ENCODE measurements at places on chromosomes 12 and 14.

- DNase-seq: no peak
Observed at GRCh38 chr12:12993367-12993766, 6.7 kb downstream of the HEBP1 start.

DNA sequence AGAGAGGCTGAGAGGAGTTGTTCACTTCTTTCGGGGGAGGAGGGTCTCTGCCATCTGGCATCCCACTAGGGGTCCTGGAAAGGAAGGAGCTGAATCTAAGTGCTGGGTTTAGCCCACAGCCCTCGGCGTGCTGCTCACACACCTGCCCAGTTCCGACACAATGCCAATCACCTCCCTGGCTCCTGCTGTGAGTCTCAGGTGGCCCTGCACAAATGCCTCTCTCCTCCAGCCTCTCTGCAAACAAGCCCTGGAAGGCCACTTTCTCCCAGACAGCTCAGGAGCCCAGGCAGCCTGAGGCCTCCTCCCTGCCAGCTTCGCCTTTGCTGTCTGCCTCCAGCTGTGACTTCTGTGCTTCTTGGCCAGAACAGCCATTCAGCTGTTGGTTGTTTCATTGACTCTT lies 51.2 kb downstream of the SMIM41 start:
- DNase-seq: no peak

GRCh38 chr14:96434040-96434439 lies 42.1 kb downstream of the AK7 start:
- DNase-seq: no peak

DNA sequence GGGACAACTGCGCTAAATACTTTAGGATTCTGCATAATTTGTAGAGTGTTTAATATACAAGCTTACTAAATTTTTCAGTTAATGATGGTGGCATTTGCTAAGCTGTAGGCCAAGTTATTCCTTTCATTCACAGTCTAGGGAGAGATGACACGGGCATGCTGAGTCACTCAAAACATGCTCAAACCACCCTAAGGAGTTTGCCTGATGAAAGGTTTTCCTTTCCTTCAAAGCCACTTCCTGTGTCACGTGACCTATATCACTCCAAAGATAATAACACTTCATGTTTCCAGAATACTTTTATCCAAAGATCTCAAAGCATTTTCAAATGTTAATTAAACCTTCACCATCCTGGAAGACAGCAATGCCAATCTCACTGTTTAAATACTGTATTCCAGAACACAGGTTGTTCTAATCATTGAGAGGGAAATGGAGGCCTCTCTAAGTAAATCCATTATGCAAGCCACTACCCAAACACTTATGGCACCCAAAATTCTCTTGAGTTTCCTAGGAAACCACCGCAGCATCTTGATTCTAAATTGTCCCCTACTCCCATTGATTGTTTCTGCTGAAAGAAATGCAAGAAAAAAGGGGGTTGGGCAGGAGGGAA lies 207.0 kb upstream of the CDKN3 start:
- no peak for DNase-seq

GRCh38 chr12:119206348-119207062 lies 27.8 kb downstream of the HSPB8 start:
- no peak for DNase-seq

DNA sequence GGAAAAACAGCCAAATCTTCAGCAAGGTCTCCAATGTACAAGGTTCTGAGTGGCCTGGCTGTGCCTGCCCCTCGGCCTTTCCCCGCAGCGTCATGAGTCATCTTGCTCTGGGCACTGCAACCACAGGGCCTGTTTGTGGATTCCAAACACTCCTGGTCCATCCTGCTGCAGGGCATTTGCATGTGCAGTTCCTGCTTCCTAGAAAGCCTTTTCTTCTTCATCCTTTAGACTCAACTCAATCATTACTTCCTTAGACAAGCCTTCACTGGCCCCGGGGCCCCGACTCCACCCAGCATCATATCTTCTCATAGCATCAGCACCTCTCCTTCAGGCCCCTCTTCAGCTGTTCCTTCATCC lies 101.8 kb upstream of the EGLN3 start:
- DNase-seq: no peak

DNA sequence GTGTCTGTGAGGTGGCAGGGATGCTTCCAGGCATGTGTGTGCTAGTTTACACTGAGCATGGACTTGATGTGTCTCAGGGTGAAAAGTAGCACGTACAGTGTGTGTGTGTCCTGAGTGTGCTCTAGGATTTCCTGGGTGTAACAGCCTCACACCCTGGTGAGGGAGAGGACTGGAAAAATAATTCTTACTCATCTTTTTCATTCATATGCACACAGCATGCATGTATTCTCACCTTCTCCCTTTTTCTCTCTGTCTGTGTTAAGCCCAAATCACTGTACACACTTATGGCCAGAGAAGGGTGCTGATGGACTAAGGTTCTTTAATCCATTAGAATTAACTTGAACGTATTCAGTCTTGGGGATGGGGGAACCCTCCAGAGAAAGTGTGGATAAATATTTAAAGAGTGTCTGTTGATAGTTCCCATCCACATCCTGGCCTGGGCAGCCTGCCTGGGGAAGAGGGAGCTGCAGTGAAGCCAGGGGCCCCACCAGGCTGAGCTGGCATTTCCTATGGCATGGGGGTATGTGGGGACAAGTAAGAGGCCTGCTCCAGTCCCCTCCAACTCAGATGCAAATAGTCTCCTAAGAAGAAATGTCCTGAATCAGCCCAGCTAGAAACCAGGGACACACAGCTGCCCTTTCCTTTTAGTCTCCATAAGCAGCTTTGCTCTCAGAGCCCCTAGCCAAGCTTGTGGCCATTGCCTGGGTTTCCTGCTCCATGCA lies 1.1 kb upstream of the HOXC8 start:
- no peak for DNase-seq

DNA sequence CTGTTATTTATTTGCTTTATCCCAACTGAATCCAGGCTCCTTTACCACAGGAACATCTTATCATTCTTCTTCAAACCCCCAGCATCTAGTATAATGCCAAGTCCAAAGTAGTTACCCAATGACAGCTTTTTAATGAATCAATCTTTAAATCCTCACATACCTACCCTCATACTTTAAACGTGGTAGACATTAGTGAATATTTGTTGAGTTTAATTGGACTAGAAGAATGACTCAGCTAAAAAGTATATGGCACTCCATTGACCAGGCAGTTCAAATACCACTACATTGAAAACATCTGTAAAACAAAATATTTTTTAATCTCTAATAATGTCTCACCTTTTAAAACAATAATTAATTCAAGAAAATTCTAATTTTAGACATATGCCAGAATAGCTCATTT lies 98.1 kb downstream of the ZFC3H1 start:
- DNase-seq: no peak

DNA sequence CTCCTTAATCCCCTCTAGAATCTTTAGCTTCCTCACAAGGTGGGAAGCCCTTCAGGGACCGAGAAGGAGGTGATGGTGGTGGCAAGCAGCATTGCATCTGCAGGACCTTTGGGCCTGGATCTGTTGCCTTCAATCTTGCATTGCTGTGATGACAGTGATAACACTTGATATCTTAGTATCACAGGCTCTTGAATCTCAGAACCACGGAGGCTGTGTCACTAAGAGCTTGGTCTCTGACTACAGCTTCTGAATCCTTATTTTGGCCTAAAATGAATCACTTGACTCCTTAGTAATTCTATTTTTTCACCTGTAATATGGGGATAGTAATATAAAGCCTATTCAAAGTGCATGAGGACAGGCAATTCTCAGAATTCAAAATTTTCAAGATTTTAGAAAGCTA lies 8.9 kb upstream of the AMN1 start:
- no peak for DNase-seq

All from stimulated activated CD8-positive, alpha-beta memory T cell treated with anti-CD3 and anti-CD28 coated beads, Interleukin-2, amount 100 ng/mL, for 1 hour (primary cell).